ENCODE measurements at places on chromosomes 5 and 9. TPM values are rescaled to one million over a fixed set of nuclear protein-coding genes. Genes with fewer than 3 reads are reported as not detected.

Gene PRR16
- 7.5 TPM for polyA plus RNA-seq

Gene CAVIN4
- polyA plus RNA-seq, result 14.9 TPM

Gene PHYHD1
- polyA plus RNA-seq, result 57.8 TPM

Gene FOXD4L3
- 0.05 TPM for polyA plus RNA-seq

Gene ZNF483
- 1.5 TPM for polyA plus RNA-seq

Gene IFNK
- not detected for polyA plus RNA-seq

Gene PTGER4
- 1.9 TPM for polyA plus RNA-seq

Gene ENTREP1
- polyA plus RNA-seq, result 14.7 TPM

Gene DAB2IP
- polyA plus RNA-seq, result 25.5 TPM

Gene TMEM215
- 0.07 TPM for polyA plus RNA-seq

Gene INSL4
- polyA plus RNA-seq, result not detected

Gene C5orf63
- polyA plus RNA-seq, result 4.6 TPM

Gene ZDHHC11B
- 6.6 TPM for polyA plus RNA-seq

Gene TMEFF1
- 0.02 TPM for polyA plus RNA-seq

Gene TOMM5
- polyA plus RNA-seq, result 111 TPM
